Omental fat pad (tissue), 4 donors: ENCODE measurements at places on chromosomes 2 and 18. TPM values are rescaled to one million over a fixed set of nuclear protein-coding genes. Genes with fewer than 3 reads are reported as not detected.

Gene RGPD4
- total RNA-seq: not detected

Gene C2orf78
- total RNA-seq: not detected

Gene TXNDC2
- 0.24 TPM for total RNA-seq

Gene GAREM2
- total RNA-seq: 1.0 TPM

Gene CTDSP1
- total RNA-seq: 147 TPM

Gene KIF1A
- total RNA-seq: 0.60 TPM

Gene VWC2L
- total RNA-seq: not detected

Gene SGO2
- 4.7 TPM for total RNA-seq

- no peak for DNase-seq
Measured at GRCh38 chr2:28633204-28633603, 118.4 kb upstream of the PPP1CB start.

DNA sequence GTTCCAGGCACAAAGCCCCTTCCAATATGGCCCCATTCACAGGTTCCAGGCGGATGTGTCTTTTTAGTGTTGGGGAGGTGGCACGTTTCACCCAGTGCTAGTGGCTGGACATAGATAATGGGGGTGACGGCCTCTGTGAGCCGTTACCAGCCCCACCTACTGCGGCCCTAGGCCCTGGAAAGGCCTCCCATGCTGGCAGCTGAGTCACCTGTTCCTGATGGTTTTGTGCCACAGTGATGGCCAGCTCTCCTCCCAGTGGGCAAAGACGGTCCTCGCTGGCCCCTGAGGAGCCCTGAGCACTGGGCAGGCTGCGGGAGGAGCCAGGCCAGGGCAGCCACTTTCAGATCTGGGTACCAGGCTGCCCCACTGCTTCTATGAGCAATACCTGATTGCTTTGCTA is 40.0 kb upstream of the GPC1 start:
- DNase-seq: no peak

DNA sequence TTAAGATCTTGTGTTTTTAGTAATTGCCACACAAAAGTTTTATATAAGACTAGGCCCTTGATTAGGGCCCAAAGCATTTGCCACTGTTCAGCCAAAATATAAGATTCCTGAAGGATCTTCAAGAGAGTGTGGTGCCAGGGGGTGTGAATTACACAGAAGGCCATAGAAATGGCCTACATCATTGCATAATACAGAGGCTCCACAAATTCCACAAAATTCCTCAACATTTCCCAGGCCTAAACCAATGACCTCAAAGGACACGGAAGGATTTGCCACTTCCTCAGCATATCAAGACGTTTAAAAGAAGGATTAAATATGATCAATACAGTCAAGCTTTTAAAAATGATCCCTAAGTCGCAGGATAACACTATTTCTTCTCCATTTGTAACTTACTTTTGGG is 24.1 kb downstream of the COL6A3 start:
- no peak for DNase-seq

DNA sequence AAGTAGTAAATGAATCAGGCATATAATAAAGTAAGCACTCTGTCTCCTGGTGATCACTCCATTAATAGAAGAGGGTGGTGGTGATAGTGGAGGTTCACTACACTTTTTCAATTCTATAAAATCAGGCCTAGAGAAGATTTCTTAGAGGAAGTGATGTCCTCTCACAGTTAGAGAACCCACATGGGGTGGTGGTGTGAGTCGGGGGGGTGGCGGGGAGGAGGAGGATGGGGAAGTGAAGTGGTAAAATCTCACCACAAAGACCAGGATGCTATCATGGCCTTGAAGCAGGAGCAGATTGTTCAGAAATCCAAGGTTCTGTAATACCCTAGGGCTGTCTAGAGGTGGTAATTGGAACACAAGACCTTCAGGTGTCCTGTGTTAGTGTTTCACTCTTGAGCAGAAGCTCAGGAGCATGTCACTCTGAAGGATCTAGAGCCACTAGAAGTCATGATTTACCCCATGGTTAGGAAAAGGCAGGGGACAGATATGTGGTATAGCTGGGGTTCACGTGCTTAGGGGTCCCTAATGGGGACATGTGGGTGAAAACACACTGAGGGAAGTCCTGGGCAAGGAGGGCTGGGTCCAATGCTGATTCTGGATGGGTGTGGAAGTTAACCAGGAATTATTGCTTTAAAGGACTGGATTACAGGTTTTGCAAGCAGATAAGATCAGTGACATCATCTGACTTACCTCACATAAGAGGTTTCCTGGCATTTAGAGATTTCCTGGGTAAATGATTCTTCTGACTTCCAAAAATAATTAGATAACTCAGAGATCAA is 31.0 kb downstream of the RNF125 start:
- DNase-seq: no peak

GRCh38 chr2:9215680-9216079 is 9.1 kb downstream of the ASAP2 start:
- no peak for DNase-seq

DNA sequence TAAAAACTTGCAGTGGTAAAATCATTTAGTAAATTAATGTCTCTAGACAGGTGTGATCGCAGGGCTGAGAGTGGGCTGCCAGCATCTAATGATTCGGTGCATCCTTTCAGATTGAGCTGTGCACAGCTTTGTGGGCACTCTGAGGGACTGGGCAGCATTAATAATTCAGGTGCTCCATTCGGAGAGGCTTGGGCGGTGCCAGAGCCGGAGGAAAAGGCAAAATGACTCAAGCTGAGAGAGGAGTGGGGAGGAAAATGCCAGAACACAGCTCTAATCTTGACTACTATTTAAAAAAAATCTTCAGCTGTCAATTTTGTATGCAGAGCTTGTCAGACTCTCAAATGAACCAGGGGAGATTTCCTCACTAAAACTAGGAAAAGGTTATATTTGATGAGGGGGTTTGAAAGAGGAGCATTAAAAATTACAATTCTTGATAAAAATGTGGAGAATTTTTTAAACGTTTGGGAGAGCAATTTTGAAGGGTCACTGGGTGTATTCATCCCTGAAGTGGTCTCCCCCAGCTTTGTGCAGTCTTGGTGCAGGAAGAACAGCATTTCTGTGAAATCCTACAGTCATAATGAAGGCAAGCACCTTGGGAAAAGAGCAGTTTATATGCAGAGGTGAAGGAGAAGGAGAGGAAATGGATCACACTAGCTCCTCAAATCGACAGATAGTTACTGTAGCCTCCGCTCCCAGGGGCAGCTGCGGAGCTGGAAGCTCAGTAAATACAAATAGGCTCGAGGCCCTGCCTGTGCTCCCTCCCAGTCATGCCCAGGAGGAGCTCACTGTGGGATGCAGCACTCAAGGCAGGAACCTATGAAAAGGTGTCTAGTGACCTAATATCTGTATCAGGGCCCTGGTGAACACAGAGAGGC is 535.4 kb upstream of the RAB6C start:
- no peak for DNase-seq
